ENCODE measurements at places on chromosomes 5 and 9.
A peak's percentile ranks its signal among the peaks of the same experiment; 100 is the strongest.

DNA sequence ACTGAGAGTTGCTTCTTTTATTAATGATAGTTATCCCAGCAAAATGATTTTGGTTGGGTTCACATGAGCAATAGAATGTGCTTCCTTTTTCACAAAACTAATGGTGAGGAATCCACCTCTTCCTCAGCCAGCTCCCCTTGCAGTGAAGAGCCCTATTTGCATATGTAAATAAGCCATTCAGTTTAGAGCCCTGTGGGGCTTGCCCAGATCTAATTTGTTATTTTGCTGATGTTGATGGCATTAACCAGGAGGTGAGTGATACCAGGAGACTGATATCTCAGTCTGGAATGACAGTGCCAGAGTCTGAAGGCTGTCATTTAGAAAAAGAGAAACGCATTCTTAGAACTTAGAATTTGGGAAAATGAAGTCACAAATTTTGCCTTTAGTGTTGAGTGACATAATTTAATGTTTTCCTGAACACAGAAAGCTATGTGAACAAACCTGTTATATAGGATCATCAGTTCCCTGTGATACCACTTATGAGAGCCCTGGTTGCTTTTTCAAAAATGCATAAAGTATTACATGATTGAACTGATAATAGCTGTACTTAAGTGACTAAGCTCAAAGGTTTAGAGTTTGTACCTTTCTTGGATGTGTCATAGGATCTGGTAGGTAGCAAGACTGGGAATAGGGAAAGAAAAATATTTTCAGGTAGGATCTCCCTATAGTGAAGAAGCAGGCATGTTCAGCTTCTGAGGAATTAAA is 271.6 kb downstream of the MAST4 start:
- DNase-seq: no peak

DNA sequence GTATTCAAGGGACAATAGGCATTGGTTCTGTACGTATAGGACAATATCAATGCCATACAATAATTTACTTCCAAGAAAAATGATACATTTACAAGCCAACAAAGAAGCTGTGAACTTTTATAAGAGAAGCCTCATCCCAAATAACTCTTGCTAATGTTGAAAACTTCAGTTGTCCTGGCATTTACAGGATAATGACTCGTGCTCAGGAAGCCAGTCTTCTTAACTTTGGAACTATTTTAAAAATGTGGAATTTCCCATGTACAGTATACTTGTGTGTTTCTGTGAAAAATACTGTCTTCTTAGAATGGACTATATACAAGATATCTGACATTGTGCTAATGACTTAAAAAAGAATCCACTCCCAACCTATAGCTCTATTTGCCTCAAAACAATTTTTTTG is 1479.3 kb upstream of the CDH9 start:
- no peak for DNase-seq

DNA sequence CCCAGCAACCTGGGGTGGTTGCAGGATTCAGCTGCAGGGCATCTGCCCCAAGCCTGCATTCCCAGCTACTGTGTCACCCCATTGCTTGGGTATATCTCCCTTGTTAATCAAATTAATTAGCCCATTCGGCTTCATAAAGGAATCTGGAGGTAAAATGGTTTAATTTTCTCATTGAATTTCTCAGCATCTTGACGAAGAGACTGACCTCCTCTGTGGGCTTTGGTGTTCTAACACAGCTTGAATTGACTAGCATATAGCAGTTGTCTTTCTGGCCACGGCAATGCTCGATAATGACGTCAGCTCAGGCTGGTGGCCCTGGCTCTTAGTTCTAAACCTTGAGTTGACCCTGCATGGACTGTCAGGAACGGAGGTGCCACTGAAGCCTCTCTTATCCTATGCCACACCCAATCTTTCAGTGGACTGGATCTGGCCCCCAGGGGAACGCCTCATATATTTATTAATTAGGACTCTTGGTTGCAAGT is 72.4 kb downstream of the MSX2 start:
- DNase-seq: no peak

DNA sequence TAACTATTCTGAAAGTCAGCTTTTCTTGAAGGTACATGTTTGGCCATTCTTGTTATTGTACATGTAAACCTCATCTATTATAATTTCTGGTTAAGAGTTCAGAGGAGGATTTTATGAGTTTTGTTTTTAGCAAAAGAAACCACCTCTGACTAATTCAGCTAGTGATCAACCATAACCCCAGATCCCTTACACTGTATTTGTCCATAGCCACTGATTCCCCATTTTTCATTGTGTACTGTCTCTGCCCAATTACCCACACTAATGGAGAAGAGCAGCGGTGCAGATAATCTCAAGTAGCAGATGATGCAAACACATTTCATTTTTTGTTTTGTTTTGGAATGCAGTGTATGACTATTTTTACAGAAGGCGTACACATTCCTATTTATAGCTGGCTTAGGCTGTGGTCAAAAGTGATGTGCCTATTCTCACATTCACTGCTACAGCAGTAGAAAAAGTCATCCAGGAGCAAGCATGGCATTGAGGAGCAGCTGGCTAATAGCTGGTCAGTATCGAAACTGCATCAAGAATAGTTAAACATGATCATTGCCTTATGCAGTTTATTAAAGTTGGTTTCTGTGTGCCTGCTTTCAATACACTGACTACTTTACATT is 988.3 kb downstream of the DTWD2 start:
- DNase-seq: no peak

GRCh38 chr5:6632324-6632887 is 438 bp downstream of the NSUN2 start:
- DNase-seq: no peak

DNA sequence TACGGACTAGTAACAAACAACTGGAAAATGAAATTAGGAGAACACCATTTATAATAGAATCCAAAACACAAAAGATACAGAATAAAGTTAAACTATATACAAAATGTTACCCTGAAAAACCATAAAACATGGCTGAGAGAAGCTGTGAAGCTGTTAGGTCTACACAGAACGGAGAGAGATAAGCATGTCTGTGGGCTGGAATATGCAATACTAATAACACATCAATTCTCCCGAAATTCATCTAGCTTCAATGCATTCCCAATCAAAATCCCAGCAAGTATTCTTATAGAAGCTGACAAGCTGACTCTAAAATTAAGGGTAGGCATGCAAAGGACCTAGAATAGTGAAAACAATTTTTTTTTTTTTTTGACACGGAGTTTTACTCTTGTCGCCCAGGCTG is 32.5 kb downstream of the CAMSAP1 start:
- DNase-seq: no peak

DNA sequence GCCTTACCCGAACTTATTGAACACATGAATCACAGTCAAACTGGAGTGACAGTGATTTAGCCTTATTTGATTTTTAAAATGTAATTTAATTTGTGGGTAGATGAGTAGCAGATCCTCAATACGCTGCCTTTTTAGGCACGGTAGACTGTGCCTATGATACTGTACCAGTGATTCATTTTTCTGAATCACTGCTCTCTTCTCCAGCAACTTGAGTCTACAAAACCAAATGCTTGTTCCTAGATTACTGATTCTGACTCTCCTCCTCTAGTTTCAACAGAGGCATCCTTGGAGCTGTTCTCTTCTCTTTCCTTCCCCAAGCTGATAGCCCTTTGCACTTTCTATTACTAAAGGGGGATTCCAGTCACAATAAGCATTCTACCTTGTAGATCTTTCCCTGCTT is 94.3 kb upstream of the IL7R start:
- DNase-seq: no peak

DNA sequence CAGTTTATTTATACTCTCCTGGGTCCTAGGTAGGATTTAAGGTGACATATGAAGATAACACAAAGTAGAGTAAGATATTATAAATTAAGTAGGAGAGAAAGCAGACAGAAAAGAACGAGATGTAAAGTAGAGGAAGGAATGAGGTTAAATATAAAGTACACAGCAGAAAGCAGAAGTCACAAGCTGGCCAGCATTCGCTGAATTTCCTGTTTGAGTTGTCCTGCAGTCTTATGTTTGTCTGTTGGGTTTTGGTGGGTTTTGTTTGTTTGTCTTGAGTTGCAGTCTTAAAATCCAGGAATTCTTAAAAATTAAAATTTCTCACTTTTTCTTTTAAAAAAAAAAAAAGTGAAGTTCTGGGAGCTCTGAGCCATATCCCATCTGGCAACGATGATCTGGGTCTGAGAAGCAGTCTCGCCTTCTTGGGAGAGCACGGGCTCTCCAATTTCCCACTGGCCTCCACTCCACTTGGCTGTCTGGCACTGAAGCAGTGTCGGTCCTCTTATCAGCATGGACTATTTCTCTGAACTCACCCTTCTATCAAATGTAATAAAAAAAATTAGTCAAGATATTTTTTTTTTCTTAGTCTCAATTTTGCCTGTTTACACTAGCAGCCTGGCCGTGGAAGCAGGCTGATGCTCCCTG is 2.0 kb downstream of the S100Z start:
- DNase-seq: no peak

DNA sequence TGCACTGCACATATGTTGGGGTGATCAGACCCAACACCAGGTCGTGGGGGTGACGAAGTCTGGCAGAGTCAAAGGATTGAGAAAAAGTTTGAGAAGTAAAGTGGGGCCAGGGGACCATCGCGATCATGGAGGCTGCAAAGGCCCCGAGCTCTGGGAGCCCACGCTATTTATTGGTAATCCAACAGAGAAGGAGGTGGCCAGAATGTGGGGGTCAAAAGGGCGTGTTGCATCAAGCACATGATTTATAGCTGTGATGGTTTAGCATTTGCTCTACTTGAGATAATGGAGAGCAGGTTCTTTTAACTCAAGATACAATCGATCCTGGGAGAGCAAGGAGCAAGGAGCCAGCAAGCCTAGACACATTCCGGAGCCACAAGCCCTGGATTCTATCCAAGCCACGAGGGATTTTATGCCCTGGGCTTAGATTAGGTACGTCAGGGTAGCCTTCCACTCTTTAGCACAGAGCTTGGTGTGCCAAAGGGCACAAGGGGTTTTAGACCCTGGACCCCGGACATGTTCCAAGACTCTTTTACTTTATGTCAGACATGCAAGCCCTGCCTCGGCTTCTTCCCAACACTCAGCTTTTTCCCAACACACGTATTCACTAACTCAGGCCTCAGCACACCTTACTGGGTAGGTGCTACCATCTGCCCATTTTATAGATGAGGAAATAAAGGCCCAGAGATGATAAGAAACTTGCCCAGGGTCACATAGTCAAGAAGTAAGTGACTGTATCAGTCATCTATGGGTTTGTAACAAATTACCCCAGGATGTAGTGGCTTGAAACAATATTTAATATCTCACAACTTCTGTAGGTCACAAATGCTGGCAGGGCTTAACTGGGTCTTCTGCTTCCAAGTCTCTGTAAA is 39.5 kb downstream of the NSUN2 start:
- DNase-seq: no peak

DNA sequence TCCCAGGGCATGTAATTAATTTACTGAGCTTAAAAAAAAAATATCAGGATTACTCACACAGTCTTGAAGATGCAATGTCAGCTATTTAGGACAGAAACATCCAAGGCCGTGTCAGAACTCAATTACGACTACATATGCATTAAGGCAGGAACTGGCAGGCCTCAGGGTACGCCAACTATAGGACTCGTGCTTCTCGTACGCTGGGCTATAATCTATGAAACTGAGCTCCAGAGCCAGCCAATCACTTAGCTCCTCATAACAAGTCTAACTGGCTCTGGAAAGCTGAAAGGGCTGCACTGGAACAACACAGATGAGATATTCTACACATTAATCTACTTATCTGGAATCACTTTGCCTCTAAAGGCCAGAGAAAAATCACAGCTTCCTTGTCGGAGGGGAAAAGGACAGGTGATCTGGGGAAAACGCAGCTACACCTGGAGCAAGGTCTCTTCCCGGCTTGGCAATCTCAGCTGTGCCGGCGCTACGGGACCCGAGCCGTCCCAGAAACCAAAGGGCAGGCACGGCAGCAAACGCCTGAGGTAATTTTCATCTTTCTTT is 212.0 kb downstream of the DEPDC1B start:
- DNase-seq: no peak

GRCh38 chr5:84597904-84598303 is 213.2 kb upstream of the EDIL3 start:
- no peak for DNase-seq

DNA sequence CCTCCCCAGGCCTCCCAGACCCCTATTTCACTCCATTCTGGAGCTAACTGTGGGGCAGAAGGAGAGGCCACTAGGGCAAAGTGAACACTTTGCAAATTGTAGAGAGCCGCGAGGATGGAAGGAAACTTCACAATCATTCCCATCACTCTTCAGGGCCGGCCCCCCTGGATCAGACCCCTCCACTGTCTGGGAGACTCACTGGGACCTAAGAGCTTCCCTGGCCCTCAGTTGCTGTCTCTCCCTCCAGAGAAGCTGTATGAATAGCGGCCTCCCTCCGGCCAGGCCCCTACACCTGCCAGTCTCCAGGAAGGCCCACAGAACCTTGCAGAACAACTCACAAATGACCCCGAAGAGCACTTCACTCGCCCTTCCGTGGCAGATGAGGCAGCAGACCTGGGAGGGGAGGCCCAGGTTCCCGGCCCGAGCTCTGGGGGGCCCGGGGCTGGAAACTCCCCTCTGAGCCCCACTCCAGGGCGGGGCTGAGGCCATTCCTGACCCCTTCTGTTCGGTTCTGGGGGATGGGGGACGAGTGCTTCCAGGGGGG is 141.9 kb upstream of the IER5L start:
- no peak for DNase-seq

DNA sequence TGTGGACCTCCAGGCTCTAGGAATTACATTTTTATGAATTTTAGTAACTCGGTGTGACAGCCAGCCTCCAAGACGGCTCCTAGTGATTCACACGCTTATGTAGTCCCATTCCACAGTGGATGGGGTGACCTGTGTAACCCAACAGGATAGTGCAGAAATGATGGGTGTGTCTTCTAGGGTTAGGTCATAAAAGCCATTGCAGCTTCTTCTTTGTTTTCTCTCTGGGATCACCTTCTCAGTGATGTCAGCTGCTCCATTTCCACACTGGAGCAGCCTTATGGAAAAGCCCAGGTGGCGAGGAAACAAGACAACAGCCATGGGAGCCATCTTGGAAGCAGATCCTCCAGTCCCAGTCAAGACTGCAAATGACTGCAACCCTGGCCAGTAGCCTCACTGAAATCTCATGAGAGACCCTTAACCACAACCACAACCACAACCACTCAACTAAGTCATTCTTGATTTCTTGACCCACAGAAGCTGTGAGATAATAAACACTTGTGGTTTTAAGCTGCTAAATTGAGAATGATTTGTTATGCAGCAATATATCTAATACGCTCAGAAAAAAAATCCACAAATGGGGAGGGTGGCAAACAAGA is 5.1 kb upstream of the GNPDA1 start:
- no peak for DNase-seq

GRCh38 chr5:68344447-68345111 is 129.0 kb downstream of the PIK3R1 start:
- peak; percentile 12 for DNase-seq

- no peak for DNase-seq
These were observed 18.7 kb downstream of the CAST start for GRCh38 chr5:96680759-96681470.

- DNase-seq: no peak
These were observed 53.1 kb upstream of the NREP start for GRCh38 chr5:111810112-111810511.

DNA sequence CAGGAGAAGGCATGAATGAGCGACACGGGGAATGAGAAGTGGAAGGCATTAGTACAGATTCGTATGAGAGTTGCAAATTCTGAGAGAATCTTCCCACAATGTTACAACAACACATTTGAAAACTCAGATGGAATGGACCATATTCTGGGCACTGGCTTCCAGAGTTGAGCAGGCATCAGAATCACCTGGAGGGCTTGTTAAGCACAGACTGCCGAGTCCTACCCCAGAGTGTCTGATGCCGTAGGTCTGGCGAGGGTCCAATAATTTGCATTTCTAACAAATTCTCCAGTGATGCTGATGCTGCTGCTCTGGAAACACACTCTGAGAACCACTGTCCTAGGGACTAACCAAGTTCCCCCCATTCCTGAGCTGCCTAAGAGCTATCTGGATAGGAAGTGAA is 2.9 kb upstream of the TLX3 start:
- no peak for DNase-seq

Measured in activated CD4-positive, alpha-beta T cell treated with anti-CD3 and anti-CD28 coated beads, Interleukin-2, amount 50 U/mL, for 4 hours (primary cell).